ENCODE measurements at places on chromosomes 2 and 18. TPM values are rescaled to one million over a fixed set of nuclear protein-coding genes. Genes with fewer than 3 reads are reported as not detected.
A peak's percentile ranks its signal among the peaks of the same experiment; 100 is the strongest.

GRCh38 chr2:12714391-12715221 is 2.1 kb upstream of the TRIB2 start:
- no peaks in the 10 kb centered on the region for H3K27me3 ChIP-seq
- H3K27ac ChIP-seq, result peak overlapping the region; percentile 90
- DNase-seq, result no peak
- H3K36me3 ChIP-seq, result no peaks in the 10 kb centered on the region
- no peak overlapping the region for H3K4me3 ChIP-seq
- peaks cover 24% of the 10 kb centered on the region for H3K4me1 ChIP-seq

The NT5C1B gene
- not detected for total RNA-seq

The G6PC2 gene
- not detected for total RNA-seq

DNA sequence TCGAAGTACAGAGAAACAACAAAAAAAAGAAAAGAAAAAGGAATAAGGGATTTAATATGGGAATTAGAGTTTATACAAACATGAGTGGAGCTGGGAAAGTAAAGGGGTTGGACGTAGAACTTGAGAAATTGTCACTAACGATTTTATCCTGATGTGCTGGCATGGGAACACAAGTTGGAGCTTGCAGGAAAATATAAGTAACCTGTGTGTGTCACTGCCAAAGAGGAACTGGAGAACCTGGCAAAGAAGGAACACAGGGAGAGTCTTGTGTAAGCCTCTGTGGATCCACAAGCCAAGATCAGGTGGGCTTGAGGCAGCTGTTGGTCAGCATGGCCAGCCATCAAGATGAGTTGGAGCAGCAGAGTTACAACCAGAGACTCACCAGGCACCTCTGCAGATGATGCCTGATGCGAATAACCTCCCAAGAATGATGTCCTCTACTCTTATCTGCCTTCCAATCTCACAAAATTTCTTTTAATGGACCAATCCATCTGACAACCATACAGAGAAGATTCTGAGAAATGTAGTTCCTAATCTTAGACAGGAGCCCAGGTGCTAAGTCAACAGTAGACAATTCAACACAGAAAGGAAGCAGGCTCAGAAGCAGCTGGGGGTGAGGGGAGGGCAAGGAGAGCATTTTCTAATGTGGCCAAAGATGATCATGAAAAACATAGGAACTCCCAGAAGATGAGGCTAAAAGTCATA is 77.0 kb upstream of the SPOPL start:
- no peak overlapping the region for H3K4me3 ChIP-seq
- no peak for DNase-seq
- no peaks in the 10 kb centered on the region for H3K36me3 ChIP-seq

GRCh38 chr2:218400167-218400929 is 680 bp downstream of the CTDSP1 start:
- no peaks in the 10 kb centered on the region for H3K27me3 ChIP-seq
- peaks cover 41% of the 10 kb centered on the region for H3K36me3 ChIP-seq
- peaks cover 34% of the 10 kb centered on the region for H3K4me1 ChIP-seq
- peak; percentile 84 for DNase-seq
- peak overlapping the region; percentile 79 for H3K4me3 ChIP-seq

DNA sequence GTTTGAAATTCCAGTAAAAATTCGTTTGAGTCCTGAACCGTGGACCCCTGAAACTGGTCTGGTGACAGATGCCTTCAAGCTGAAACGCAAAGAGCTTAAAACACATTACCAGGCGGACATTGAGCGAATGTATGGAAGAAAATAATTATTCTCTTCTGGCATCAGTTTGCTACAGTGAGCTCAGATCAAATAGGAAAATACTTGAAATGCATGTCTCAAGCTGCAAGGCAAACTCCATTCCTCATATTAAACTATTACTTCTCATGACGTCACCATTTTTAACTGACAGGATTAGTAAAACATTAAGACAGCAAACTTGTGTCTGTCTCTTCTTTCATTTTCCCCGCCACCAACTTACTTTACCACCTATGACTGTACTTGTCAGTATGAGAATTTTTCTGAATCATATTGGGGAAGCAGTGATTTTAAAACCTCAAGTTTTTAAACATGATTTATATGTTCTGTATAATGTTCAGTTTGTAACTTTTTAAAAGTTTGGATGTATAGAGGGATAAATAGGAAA is 80.7 kb downstream of the ACSL3 start:
- H3K27me3 ChIP-seq, result no peaks in the 10 kb centered on the region
- H3K36me3 ChIP-seq, result peaks cover 17% of the 10 kb centered on the region
- no peak overlapping the region for H3K27ac ChIP-seq
- H3K4me1 ChIP-seq, result no peaks in the 10 kb centered on the region

GRCh38 chr18:23761941-23762340 is 72.7 kb downstream of the LAMA3 start:
- H3K27ac ChIP-seq, result no peak overlapping the region
- no peak overlapping the region for H3K4me3 ChIP-seq

The GALNT13 gene
- 5.8 TPM for total RNA-seq

DNA sequence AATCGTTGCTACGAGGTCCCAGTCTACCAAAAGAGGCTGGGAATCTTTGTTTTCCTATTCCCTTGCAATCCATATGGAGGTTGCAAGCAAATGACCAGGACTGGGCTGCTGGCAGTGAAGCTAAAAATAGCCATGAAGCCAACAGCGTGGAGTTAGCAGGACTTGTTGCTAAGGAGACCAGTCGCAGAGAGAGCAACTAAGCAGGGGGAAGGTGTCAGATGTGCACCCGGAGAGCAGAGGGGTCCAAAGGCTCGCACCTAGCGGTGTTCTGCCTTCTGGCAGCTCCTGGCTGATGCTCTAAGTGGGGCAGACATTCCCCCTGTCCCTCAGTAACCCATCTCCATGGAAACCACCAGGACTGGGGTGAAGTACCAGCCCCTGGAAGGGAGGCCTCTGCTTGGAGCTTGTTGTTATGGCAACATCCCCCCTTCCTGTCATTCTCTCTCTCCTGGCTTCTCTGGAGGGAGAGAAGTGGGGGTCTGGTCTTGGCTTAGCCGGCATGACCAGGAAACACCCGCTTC is 84.6 kb downstream of the DNMT3A start:
- H3K36me3 ChIP-seq, result peaks cover 17% of the 10 kb centered on the region
- no peak overlapping the region for H3K4me3 ChIP-seq
- peaks cover 8% of the 10 kb centered on the region for H3K4me1 ChIP-seq
- no peaks in the 10 kb centered on the region for H3K27me3 ChIP-seq

The SRD5A2 gene
- not detected for total RNA-seq

DNA sequence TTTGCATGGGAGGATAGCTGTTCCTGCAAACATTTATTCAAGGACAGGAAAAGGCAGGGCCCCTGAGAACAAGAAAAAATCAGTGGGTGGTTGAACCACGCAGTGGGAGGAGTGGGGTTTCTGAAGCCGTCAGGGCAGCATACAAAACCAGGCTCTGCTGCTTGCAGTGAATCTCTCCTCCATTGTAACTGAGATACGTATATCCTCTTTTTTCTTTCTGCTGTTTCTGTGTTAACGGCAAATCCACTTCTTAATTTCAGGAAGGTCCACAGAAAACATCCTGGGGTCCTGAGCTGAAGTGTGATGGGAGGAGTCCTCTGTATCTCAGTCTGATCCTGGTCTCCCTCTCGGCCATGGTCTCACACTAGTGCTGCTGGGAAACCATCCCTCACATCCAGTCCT is 27.2 kb upstream of the KCNF1 start:
- H3K4me1 ChIP-seq, result no peaks in the 10 kb centered on the region
- H3K36me3 ChIP-seq, result no peaks in the 10 kb centered on the region
- H3K27me3 ChIP-seq, result no peaks in the 10 kb centered on the region

GRCh38 chr18:54032412-54032811 is 192.1 kb downstream of the MBD2 start:
- no peaks in the 10 kb centered on the region for H3K4me1 ChIP-seq
- H3K4me3 ChIP-seq, result no peak overlapping the region
- no peak overlapping the region for H3K27ac ChIP-seq
- no peak for DNase-seq

DNA sequence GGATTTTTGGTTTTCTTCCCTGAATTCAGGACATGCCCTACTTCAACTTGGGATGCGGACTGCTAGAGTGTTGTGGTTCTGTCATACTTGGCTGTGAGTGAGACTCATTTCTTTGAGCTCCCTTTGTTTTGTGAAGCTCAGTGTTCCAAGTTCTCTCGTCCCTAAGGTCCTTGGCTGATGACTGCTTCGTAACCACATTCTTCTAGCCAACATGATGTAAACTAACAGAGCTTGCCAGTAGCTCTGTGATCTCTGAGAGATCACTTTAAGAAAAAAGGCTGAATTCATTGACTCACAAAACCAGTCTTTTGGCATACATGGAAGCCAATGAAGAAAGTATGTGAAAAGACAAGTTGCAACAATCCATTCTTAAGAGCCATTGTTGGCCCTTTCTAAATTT is 96.9 kb upstream of the MSTN start:
- no peak overlapping the region for H3K4me3 ChIP-seq
- H3K4me1 ChIP-seq, result no peaks in the 10 kb centered on the region
- no peaks in the 10 kb centered on the region for H3K27me3 ChIP-seq
- H3K27ac ChIP-seq, result no peak overlapping the region
- H3K36me3 ChIP-seq, result no peaks in the 10 kb centered on the region

DNA sequence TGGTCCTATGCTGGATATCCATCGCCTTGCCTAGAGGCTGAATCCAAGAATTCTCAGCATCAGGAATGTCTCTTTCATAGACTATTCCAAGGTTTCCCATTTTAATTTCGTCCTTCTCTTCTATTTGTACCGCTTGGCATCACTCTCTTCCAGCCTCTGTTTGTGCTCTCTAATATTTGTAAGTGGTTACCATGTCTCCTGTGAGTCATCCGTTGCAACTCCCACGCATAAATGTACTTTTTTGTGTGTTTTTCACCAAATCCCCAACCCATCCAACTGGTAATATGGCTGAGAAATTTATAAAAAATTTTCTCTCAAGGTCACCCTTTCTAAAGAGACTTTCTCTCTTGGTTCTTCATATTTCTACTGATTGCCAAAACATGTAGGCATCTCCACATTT is 21.8 kb downstream of the COLEC12 start:
- DNase-seq, result no peak
- no peak overlapping the region for H3K27ac ChIP-seq
- peaks cover 22% of the 10 kb centered on the region for H3K4me1 ChIP-seq
- H3K4me3 ChIP-seq, result no peak overlapping the region
- H3K27me3 ChIP-seq, result no peaks in the 10 kb centered on the region
- no peaks in the 10 kb centered on the region for H3K36me3 ChIP-seq

The LHCGR gene
- total RNA-seq, result not detected

DNA sequence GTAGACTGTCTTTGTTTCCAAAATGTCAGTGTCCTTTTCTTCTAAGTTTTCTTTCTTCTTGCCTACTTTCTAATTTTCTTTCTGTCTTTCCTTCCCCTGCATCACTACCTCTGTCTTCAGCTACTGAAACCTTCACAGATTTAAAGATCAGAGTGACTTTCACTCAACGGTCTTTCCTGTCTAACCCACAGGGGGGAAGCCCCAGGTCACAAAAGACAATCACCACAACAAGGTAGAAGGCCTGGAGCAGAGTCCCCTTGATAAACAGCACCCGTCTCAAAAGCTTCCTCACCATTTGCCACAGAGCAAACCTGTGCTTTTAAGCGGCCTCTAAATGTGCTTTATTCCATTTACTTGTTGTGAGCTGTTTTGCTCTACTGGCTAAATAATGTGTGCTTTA is 665.4 kb downstream of the BCL11A start:
- H3K4me1 ChIP-seq, result peaks cover 6% of the 10 kb centered on the region
- no peak overlapping the region for H3K4me3 ChIP-seq
- no peaks in the 10 kb centered on the region for H3K27me3 ChIP-seq
- H3K36me3 ChIP-seq, result no peaks in the 10 kb centered on the region

DNA sequence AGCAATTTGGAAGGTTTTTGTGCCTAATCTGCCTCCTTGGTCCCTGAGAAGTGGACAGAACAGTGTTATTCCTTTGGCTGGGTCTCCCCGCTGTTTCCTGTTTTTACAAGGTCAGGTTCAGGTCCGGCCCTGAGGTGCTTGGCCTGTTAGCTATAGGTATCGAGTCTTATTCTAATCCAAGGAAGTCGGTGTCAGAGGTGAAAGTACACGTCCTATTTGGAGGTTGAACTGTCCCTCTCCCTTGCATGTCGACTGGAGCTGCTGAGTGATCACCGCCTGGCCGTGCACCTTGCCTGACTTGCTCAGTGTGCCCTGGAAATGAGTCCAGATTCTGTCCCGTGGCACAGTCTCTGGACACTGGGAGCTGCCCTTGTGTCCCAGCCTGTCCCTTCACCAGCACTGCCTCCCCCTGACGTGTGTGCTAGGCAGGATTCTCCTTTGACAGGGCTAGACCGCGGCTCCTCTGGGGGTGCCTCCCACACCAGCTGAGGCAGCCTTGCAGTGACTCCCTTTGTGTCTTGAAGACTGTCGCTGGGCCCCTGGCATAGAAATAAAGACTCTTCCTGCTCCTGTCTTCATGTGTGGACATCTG is 65.7 kb upstream of the RBM44 start:
- no peak for DNase-seq
- peaks cover 78% of the 10 kb centered on the region for H3K4me1 ChIP-seq
- H3K27ac ChIP-seq, result peak overlapping the region; percentile 71
- H3K4me3 ChIP-seq, result no peak overlapping the region
- peaks cover 25% of the 10 kb centered on the region for H3K36me3 ChIP-seq

- no peak overlapping the region for H3K4me3 ChIP-seq
- H3K4me1 ChIP-seq, result no peaks in the 10 kb centered on the region
- H3K27ac ChIP-seq, result no peak overlapping the region
These were observed 14.3 kb downstream of the TBR1 start for GRCh38 chr2:161430386-161430785.

- H3K4me1 ChIP-seq, result no peaks in the 10 kb centered on the region
- H3K4me3 ChIP-seq, result no peak overlapping the region
- H3K27me3 ChIP-seq, result peaks cover 12% of the 10 kb centered on the region
- no peak for DNase-seq
These were observed 61.5 kb upstream of the TWIST2 start for GRCh38 chr2:238786379-238786778.

GRCh38 chr2:1641523-1641922 is 102.8 kb downstream of the PXDN start:
- H3K4me1 ChIP-seq, result peaks cover 5% of the 10 kb centered on the region
- H3K36me3 ChIP-seq, result peaks cover 4% of the 10 kb centered on the region
- no peaks in the 10 kb centered on the region for H3K27me3 ChIP-seq
- no peak overlapping the region for H3K4me3 ChIP-seq
- no peak for DNase-seq
- H3K27ac ChIP-seq, result no peak overlapping the region

- H3K27me3 ChIP-seq, result no peaks in the 10 kb centered on the region
- no peaks in the 10 kb centered on the region for H3K4me1 ChIP-seq
- no peak overlapping the region for H3K4me3 ChIP-seq
These were observed 376.1 kb downstream of the XIRP2 start for GRCh38 chr2:167264380-167264779.

The ANXA4 gene
- 181 TPM for total RNA-seq

- H3K27ac ChIP-seq, result no peak overlapping the region
- H3K4me3 ChIP-seq, result no peak overlapping the region
- DNase-seq, result no peak
- no peaks in the 10 kb centered on the region for H3K27me3 ChIP-seq
- H3K36me3 ChIP-seq, result no peaks in the 10 kb centered on the region
These were observed 137.2 kb upstream of the KCTD1 start for GRCh38 chr18:26685438-26686157.

The GFPT1 gene
- 68.2 TPM for total RNA-seq

DNA sequence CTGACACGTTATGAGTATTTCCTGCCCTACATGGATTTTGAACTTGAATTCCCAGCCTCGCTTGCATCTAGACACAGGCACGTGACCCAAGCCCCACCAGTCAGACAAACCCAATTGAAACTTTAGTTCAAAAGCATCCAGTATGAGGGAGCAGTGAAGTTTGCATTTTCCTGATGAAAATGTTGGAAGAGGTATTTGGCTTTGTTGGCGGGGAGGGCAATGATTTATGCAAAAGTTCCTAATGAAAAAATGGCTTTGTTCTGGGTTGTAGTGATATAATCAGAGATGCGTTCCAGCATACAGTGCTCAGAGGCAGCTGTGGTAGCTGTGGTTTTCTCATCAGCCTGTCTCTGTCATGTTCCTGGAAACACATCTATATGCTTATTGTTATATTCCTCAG is 36.8 kb upstream of the CPS1 start:
- H3K4me3 ChIP-seq, result no peak overlapping the region
- H3K27me3 ChIP-seq, result no peaks in the 10 kb centered on the region
- no peak overlapping the region for H3K27ac ChIP-seq
- no peaks in the 10 kb centered on the region for H3K4me1 ChIP-seq
- H3K36me3 ChIP-seq, result no peaks in the 10 kb centered on the region
- no peak for DNase-seq
